CD8-positive, alpha-beta memory T cell (primary cell): ENCODE measurements at places on chromosomes 1 and 21. TPM values are rescaled to one million over a fixed set of nuclear protein-coding genes. Genes with fewer than 3 reads are reported as not detected.

The TCHH gene
- 0.11 TPM for total RNA-seq

DNA sequence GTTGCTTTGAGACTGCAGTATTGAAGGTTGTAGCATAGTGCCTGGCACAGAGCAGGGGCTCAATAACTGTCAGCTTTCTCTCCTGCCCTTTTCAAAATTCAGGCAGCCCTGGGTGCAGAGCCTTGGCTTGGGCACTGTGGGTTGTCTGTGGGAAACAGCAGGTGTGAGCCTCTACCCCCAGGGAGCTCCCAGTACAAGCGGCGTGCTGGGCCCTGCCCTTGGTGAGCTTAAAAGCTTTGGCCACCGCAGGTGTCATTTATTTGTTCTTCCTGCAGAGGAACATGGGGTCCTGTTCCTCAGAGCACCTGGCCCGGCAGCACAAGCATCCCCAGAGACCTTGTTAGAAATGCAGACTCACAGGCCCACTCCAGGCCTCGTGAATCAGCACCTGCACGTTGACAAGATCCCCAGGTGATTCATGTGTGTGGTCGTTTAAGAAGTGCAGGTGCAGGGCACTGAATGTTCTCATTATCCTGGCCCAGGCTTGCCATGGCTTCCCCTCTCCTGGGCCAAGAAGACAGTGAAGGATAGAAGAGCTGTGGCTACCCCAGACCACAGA is 29.9 kb upstream of the IGSF21 start:
- DNase-seq: no peak

- DNase-seq: no peak
Measured at GRCh38 chr1:86552376-86552775, 5.5 kb downstream of the CLCA4 start.

DNA sequence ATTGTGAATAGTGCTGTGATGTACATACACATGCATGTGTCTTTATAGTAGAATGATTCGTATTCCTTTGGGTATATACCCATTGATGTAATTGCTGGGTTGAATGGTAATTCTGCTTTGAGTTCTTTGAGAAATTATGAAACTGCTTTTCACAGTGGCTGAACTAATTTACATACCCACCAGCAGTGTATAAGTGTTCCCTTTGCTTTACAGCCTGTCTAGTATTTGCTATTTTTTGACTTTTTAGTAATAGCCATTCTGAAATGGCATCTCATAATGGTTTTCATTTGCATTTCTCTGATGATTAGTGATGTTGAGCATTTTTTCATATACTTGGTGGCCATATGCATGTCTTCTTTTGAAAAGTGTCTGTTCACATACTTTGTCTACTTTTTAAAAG is 54.5 kb upstream of the FAM78B start:
- DNase-seq: no peak

DNA sequence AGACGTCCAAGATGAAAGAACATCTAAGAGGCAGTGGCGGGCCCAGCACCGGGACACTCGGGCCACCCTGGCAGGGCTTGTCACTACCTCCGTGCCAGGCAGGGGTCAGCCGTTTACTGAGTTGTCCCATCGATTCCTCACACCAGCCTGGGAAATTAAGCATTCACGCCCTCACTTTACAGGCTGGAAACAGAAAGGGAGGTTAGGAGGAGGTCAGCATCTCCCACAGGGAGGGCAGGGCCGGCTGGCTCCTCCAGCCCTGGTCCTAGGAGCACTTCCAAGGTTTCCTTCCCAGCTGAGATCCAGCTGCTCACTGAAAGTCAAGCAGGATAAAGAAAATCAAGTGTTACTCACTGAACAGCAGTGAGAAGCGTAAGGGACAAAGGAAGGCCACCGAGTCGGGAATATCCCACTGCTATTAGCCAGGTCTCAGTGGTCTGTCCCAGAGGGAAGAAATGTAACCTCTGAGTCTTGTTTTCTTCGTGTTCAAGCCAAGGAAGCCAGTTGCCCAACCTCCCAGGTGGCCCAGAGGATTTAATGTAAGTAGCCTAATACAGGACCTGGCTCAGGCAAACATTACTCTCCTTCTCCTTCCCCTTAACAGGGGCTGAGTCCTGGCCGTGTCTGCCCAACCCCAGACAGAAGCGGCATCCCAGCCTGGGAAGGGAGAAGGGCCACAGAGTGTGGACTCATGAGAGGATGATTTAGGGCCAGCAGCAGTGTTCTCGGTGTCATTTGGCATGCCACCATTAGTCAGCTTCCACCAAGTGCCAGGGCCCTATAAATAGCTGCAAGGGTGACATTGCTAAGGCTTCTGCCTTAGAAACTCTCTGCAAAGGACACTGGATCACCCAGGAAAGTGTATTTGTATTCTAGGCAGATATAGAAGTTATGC is 203.1 kb upstream of the GALNT2 start:
- no peak for DNase-seq

The CNIH3 gene
- total RNA-seq: 1.6 TPM

GRCh38 chr21:32020564-32020963 is 147.7 kb downstream of the HUNK start:
- DNase-seq: no peak

The FTCD gene
- not detected for total RNA-seq

DNA sequence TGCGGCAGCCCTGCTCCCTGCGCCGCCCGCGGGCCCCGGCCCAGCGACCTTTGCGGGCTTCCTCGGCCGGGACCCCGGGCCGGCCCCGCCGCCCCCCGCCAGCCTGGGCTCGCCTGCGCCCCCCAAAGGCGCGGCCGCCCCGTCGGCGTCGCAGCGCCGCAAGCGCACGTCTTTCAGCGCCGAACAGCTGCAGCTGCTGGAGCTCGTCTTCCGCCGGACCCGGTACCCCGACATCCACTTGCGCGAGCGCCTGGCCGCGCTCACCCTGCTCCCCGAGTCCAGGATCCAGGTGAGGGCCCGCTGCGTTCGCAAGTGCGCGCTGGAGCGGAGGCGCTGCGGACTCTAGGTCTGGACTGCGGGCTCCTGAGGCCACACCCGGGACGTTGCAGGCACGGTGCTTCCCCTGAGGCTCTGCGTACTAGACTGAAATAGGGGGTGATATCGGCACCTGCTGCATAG is 351 bp downstream of the MIXL1 start:
- no peak for DNase-seq

- no peak for DNase-seq
Measured at GRCh38 chr21:33901412-33902288, 14.0 kb downstream of the ATP5PO start.

The PTGER3 gene
- not detected for total RNA-seq

The NBPF10 gene
- total RNA-seq: 0.89 TPM

GRCh38 chr1:18884727-18885126 is 17.6 kb downstream of the ALDH4A1 start:
- DNase-seq: no peak

GRCh38 chr1:99603699-99604560 is 42.0 kb upstream of the PALMD start:
- no peak for DNase-seq
